HuH-7 (cell line): ENCODE measurements at places on chromosomes 3 and 15.

GRCh38 chr3:188488801-188489200 is 334.8 kb downstream of the LPP start:
- DNase-seq, result no peak

DNA sequence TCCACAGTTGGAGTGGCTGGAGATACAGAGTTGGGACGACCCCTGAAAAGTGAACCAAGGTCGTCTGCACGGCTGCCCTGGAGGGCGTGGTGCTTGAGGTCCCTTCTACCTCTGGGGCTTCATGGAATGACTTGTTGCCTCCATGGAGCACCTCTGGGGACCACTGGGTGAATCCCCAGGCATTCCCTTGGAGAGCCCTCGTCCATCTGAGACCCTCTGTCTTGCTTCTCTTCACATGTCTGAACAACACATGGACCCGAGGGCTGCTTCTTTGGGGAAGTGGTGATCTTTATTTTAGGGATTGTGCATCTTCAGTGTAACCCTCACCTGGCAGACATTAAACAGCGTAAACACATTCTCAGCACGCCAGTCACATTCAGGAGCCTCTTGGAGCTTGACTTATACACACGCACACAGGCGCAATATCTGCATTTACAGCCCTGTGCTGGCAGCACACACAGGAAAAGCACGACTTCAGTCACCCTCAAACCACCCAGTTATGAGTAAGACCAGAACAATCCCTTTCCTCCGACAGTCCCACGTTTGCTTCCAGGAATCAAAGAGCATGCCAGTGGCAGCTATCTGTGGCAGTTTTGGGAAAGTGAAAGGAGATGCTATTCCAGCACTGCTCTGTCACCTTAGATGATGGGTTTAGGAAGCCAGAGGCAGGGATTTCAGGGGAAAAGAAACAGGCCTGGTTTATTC is 12.6 kb downstream of the FAM107A start:
- DNase-seq, result no peak

GRCh38 chr3:49611291-49611690 is 57.0 kb downstream of the BSN start:
- DNase-seq, result no peak

GRCh38 chr15:22806156-22806555 is 19.7 kb downstream of the NIPA1 start:
- no peak for DNase-seq

- DNase-seq, result no peak
Measured at GRCh38 chr3:58567251-58567515, 10.0 kb downstream of the FAM107A start.

DNA sequence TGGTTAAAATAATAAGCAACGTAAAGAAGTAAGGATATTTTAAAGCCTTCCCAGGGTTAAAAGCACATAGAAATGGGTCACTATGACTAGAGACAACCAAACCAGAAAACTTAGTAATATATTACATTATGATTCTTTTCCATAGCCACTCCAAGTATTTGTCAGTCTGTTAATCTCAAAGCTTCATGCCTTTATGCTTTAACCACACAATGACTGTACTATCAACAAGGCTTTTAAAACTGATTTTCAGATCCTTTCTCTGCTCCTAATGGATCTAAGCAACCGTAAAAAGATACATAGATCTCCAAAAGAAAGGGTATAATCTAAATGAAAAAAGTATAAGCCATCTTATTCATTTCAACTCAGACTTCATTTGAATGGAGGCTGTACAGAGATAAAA is 14.4 kb downstream of the SECISBP2L start:
- no peak for DNase-seq

- DNase-seq, result no peak
Measured at GRCh38 chr3:27532426-27533260, 48.5 kb upstream of the SLC4A7 start.

GRCh38 chr3:46553154-46553553 is 12.9 kb downstream of the LRRC2 start:
- DNase-seq, result no peak

DNA sequence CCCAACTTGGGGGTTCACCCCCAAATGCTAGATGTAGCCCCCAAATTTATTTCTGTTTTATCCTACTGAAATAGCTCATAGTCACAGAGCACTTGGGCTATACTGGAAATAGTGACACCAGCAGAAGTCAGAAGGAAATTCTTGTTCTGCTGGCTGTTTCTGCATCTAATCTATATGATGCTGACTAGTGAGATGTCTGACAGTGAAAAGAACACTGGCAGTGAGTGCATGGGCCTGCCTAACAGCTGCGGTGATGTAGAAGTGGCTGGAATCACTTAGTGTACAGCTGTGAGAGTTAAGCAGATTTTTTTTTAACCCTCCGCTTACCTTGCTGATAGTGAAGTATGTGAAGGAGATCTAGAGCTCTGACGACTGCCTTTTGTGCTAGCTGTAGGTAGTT is 14.0 kb downstream of the TTC14 start:
- no peak for DNase-seq

DNA sequence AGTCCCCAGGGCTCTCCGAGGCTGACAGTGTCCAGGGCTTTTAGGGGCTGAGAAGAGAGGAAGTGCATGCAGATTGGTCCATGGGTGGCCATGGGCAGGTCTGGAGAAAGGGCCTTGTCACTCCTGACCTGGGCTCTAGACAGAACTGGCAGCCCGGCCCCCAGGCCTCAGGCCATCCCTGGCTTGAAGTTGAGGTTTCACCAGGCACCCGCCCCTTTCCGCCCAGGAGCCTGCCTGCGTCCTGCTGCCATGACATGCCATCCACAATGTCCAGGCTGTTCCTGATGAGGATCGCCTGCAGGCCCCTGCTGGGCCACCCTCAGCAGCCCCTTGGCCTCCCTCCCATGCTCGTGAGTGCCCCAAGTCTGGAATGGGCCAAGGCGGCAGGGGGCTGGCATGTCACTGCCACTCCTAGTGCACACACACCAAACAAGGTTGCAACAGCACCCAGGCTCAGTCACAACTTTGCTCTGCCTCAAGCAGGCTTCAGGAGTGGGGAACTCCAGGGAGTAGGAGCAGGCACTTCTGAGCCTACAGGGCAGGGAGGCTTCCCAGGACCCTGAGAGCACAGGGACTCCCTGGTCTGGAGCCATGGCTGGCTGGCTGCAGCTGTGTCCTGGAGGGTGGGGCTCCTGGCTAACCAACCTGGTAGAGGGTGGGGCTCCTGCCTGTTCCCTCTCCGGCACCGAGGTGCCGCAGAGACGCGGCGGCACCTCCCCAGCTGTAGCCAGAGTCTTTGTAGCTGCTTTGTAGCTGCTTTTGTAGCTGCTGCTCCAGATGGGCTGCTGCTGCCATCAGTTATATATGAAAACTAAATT is 1457.1 kb upstream of the GBE1 start:
- no peak for DNase-seq
